Forelimb muscle (tissue), 1 donor: ENCODE measurements at places on chromosomes 2 and 18.

DNA sequence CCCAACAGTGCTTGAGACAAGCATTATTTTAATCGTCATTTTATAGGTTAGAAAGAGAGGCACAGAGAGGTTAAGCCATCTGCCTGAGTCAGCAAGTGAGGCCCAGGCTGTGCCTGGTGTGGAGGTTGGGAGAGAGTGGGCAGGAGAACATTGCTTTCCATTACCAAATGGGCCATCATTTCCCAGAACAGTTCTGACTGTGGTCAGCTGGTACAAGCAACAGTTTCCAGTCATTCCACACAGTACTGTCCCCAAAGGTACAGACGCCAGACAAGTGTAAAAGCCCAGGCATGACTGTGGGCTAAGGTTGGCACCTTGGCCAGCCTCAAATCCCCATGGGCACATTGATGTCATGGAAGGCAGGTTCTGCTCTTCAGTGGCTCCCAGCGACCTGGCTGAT lies 98.2 kb upstream of the LCLAT1 start:
- DNase-seq, result no peak

DNA sequence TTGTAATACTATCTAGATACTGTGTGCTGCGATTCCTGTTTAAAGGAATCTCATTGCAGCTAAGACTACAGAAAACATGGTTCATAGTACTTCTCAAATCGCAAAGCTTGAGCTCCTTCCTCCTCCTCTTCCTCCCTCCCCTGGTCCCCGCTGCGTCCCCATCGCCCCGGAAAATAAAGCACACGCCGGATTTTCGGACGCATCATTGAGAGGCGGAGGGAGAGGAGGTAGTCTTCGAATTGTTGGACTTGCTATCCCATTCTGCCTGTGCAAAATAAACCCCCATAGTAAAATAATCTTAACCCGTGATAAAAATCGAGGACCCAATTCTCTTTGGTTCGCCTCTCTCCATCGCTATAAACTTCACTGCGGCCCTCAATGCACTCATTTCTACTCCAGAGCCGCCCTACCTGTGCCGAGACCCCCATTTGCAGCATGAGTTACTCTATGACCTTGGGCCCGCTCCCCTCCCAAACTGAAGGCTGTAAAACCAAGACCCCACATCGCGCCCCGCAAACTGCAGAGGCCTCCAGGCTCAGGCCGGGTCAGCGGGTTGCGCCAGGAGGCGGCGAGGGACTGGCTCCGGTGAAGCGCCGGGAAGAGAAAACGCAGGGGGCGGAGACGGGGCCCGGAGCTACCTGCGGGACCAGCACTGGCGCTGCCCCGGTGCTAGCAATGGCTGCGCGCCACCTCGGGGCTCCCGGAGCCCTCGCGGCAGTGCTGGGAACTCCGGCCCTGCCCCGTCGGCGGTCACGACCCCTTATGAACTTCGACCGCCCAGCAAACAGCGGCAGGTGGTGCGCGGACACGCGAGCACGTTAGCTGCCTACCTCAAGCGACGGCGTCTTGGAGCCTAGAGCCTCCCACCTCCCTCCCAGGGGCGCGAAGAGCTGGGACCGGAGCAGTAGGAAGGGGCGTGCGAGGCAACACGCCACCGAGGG lies 649 bp downstream of the ESCO1 start:
- no peak for DNase-seq

DNA sequence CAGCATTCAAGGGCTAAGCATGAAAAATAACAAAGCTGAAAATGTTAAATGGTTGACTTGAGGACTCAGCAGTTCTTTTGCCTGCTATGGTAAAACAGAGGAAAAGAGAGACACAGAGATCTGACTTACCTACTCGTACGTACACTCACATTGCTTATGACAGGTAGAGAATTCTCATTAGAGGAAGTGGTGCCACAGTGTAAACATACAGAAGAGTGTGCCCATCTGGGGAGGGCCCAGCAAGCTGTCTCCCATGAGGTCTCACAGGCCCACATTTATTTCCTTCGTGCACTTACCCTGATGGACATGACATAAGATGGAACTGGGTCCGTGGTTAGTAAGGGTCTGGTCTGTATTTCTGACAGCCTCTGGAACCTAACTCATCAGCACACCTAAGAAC lies 729.1 kb downstream of the BCL11A start:
- DNase-seq, result no peak

DNA sequence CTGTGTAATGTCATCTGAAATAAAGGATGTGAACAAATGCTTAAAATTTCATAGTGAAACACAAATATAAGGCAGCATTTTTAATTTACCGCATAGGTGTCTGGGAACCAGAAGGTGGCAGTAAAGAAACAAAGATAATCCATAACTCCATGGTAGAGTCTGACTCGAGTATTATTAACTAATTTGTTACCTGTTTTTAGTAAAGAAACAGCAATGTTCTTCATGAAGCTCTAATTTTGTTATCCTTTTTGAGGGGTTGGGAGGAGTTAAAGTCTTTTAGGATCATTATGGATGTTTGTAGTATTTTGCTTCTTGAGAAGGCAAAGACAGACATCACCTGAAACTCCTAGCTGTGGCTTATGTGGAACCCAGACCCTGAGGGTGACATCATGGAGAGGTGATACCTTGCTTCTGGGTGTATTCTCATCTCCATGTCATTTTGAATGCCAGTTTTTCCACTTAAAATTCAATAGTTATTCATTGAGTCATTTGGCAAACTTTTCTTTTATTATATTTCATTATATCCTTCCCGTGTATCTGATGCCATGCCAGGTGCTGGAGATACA lies 286.2 kb upstream of the EPAS1 start:
- DNase-seq, result no peak

DNA sequence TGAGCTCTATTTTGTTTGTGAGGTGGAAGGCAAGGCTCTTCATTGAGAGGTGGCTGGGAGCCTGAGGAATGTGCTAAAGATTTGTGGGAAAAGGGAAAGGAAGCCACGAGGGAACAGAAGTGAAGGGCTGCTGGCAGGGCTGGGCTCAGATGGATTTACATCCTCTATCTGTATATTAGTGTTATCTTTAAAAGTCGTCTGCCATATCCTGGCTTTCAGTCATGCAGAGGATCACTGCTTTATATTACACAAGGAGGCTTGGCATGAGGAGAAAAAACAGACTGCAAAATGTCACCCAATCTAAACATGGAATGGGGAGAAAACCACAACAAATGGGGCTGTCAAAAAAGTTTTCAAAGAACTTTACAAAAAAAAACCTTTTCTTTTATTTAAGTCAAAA lies 434.4 kb downstream of the HRH4 start:
- DNase-seq, result no peak

GRCh38 chr2:175432021-175432420 lies 250.5 kb upstream of the ATP5MC3 start:
- DNase-seq, result no peak

- no peak for DNase-seq
Observed at GRCh38 chr2:171529914-171530313, 7.6 kb downstream of the CYBRD1 start.

- no peak for DNase-seq
Observed at GRCh38 chr2:164510895-164511294, 110.4 kb downstream of the GRB14 start.

DNA sequence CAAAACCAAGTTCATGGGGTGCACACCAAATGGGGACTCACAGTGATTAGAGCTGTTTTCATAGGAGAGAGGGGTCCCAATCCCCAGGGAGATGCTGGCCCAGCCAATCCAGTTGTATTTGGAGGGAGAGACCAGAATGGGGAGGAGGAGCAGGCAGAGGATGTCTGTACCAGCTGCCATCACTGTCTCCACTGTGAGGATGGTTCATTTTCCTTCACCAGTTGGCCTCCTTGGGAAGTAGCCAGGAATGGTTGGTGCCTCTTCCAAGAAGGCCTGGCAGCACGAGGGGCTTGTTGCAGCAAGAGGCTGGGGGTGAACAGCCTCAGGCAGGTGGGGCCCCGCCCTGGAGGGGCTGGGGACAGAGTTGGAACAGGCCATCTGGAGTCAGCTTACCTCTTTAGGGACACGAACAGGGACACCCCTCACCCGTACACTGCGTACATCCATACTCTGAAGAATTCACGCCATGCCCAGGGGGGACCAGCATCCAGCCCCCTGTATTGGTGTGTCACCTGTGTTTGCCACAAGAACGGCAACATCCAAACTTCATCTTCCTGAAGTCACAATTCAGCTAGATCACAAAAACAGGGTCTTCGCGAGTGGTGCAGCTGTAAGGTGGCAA lies 161.7 kb upstream of the ZNF236 start:
- DNase-seq, result no peak

- DNase-seq, result no peak
Observed at GRCh38 chr18:26547646-26548414, 523 bp downstream of the KCTD1 start.

- DNase-seq, result no peak
Observed at GRCh38 chr18:50284255-50284885, 3.0 kb upstream of the MBD1 start.

- DNase-seq, result no peak
Observed at GRCh38 chr2:1929001-1929400, 184.7 kb upstream of the PXDN start.

DNA sequence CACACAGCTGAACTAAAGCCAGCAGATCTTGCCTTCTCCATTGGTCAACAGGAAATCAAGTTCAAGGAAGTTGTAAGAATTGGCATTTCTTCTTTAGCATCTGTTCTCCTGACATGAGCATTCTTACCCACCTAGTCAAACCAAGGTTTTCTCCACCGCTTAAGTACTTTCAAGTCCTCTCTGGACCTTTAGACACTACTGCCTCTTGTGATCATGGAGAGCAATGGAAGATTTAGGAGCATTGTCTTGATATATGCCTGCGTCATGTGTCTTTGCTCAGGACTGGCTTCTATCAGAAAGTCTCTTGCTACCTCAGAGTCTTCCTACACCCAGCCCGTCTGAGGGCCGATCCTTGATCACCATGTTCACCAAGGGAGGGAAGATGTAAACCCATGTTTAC lies 262.2 kb downstream of the PHLPP1 start:
- DNase-seq, result no peak

- no peak for DNase-seq
Observed at GRCh38 chr2:241567776-241568175, 9.2 kb downstream of the BOK start.

- DNase-seq, result no peak
Observed at GRCh38 chr2:47299555-47299954, 103.4 kb upstream of the MSH2 start.

DNA sequence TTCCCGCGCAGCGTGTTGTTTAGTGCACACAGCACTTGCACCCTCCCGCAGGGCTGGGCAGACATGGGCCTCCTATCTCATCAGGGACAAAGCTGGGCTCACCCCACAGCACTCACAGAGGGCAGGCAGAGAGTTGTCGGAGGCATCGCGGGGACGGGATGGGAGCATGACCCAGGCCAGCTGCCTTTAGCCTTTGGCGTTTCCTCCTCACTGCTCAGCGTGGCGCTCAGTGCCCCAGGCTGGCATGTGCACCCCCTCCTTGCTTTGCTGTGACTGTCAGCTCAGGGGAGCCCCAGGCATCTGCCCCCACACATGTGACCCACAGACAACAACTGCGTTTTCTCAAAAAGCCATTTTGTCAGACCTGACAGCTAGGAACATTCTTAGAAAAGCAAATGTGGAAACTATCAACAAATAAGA lies 101.1 kb downstream of the RNF144A start:
- no peak for DNase-seq

DNA sequence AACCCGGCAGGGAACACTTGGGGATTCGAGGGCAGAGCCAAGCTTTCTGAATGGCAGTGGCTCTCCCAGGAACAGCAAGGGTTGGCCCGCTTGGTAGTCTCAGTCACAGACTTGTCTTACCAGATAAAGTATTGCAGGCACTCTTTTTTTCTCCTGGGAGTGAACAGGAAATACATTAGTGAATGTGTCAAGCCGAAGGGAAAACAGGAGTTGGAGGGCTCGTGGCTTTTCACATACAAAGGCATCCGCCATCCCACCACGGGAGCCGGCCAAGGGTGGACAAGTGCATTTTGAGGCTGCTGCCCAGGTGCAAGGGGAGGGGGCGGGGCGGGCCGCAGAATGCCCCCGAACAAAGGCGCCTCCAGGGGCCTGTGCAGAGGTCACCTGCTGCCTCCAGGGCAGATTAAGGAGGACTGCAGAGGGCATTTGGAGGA lies 163.3 kb upstream of the SIX3 start:
- no peak for DNase-seq

- no peak for DNase-seq
Observed at GRCh38 chr2:127125821-127126220, 18.9 kb upstream of the BIN1 start.

DNA sequence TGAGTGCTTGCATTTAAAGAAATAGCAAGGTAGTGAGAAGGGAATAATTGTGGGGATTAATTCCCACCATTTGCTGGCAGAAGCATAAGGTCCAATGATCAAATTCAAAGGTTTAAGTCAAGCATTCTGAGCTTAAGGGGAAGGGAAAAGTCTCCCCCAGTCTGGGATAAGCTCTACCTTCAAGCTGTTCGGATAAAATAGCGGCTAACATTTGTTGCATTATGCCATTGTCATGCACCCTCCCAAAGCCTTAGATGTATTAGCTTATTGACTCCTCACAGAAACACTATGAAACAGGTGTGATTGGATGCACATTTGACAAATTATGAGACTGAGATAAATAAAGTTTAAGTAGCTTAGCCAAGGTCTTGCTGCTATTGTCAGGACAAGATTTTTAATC lies 52.2 kb upstream of the TGIF1 start:
- no peak for DNase-seq

- DNase-seq, result no peak
Observed at GRCh38 chr2:178913049-178913441, 105.8 kb upstream of the TTN start.

DNA sequence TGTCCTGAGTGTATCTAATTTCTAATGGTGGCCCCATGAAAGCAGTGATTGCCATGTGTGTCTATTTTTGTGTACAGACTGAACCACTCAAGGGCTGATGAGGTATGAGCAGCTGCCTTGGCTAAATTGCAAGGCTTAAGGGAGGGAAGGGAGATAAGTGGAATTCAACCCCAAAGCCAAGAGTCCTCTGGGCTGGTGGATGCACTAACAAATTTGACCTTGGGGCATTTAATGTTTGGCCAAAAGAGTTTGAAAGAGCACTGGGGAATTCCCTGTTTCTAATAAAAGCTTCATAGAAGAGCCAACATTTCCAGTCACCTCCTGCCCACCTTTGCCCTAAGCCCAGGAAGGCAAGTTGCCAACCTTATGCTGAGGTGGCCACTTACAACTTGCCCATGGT lies 172.1 kb downstream of the SETBP1 start:
- no peak for DNase-seq

- DNase-seq, result no peak
Observed at GRCh38 chr18:55354795-55355194, 233.2 kb downstream of the TCF4 start.

DNA sequence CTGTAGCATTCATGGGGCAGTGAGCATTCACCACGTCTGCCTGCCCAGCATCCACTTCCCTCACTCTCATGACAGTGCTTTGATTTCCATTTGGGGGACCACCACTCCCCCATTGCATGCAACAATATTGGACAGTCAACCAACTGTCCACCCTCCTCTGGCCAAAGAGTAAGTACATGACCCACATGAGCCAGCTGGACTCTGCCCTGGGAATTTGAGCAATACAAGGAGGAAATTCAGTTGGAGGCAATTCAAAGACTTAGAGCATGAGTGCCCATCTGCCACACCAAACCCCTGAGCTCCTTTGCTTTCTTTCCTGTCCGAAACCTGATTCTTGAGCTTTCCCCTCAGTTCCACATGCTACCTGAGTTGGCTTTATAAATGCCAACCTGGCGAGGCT lies 41.7 kb upstream of the PNO1 start:
- DNase-seq, result no peak
